ENCODE measurements at places on chromosomes 6 and 20. TPM values are rescaled to one million over a fixed set of nuclear protein-coding genes. Genes with fewer than 3 reads are reported as not detected.

Gene YWHAB
- 87.5 TPM for total RNA-seq

DNA sequence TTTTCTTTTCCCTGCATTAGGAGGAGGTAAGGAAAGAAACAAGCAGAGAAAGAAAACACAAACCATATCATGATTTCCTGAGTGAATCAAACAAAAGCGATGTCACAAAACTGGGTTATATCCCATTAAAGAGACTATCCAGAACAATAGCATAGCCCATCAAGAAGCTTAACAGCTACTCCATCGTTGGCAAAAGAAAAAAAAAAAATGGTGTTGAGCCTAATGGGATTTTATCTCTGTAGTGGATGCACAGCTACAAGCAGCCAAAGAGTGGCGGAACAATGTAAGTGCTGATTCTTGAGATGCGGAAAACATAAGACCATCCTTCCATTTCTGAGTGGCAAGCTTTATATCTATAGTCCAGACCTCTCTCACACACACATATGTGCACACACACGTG lies 106.2 kb upstream of the NRSN1 start:
- no peak for DNase-seq
- H3K4me1 ChIP-seq = no peaks in the 10 kb centered on the region

Gene HLA-DPB1
- total RNA-seq = 33.2 TPM

Gene MRPS18A
- total RNA-seq = 64.1 TPM

GRCh38 chr6:57216235-57217101 lies 5.6 kb downstream of the RAB23 start:
- H3K4me1 ChIP-seq = peaks cover 16% of the 10 kb centered on the region
- DNase-seq = no peak
- no peak overlapping the region for H3K4me3 ChIP-seq
- H3K27ac ChIP-seq = no peak overlapping the region
- no peaks in the 10 kb centered on the region for H3K36me3 ChIP-seq
- no peaks in the 10 kb centered on the region for H3K27me3 ChIP-seq

- DNase-seq = peak; percentile 87
- peak overlapping the region; percentile 72 for H3K27ac ChIP-seq
- H3K36me3 ChIP-seq = no peaks in the 10 kb centered on the region
- no peak overlapping the region for H3K4me3 ChIP-seq
These were observed 28.8 kb upstream of the TLDC2 start for GRCh38 chr20:36847009-36847709.

Gene CD93
- total RNA-seq = 33.6 TPM

DNA sequence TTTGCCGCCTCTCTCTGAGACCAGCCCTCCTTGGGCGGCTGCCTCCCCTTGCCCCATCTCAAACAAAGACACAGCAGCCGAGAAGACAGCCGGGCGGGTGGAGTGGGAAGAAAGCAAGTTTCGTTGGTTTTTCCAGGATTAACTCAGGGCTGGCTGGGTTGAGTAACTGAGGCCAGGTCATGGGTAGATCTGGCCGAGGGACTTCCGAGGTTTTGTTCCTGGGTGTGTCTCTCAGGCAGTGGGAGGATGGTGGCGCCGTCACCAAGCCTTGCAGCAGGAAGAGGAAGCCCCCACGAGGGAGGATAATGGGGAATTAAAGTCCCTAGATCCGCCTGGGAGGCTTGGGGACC lies 167.2 kb downstream of the TTLL2 start:
- DNase-seq = peak; percentile 50
- H3K36me3 ChIP-seq = no peaks in the 10 kb centered on the region
- H3K27me3 ChIP-seq = peaks cover 6% of the 10 kb centered on the region
- no peak overlapping the region for H3K4me3 ChIP-seq
- no peaks in the 10 kb centered on the region for H3K4me1 ChIP-seq
- no peak overlapping the region for H3K27ac ChIP-seq

DNA sequence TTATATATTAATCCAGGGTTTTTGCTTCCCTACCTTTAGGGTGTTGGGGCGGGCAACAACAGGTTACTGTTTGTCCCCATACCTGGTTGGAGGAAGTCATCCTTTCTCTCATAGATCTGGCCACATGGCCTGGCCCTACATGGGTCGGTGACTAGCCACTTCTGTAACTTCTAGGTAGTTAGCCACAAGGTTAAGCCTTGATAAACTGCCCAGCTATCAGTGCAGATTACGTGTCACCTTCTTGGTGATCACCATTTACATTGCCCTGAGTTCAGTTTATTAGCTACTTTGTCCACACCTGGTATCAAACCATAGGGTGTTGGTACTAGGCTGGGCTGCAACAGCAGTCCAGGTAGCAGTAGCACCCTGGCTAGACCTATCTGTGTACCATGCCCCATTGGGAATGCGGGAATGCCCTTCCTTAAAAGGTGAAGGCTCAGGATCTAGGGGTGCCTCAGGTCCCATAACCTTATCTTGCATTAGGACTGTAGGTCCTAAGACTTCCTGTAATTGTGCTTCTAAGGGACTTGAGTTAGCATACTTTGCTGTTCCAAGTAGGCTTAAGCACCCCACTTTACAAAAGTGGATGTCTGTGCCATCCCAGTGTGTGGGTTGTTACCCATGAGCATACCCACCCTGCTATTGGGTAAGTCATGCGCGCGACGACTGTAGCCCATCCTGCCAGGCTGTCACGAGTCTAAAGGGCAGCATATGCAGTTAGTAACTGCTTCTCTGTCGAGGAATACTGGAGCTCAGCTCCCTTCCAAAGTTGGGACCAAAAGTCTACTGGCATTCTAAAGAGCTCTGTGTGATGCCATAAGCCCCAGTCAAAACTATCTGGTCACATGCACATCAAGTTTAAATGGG lies 5.2 kb downstream of the ZKSCAN3 start:
- peaks cover 40% of the 10 kb centered on the region for H3K4me1 ChIP-seq
- DNase-seq = no peak
- H3K4me3 ChIP-seq = peak overlapping the region; percentile 91
- peak overlapping the region; percentile 92 for H3K27ac ChIP-seq

DNA sequence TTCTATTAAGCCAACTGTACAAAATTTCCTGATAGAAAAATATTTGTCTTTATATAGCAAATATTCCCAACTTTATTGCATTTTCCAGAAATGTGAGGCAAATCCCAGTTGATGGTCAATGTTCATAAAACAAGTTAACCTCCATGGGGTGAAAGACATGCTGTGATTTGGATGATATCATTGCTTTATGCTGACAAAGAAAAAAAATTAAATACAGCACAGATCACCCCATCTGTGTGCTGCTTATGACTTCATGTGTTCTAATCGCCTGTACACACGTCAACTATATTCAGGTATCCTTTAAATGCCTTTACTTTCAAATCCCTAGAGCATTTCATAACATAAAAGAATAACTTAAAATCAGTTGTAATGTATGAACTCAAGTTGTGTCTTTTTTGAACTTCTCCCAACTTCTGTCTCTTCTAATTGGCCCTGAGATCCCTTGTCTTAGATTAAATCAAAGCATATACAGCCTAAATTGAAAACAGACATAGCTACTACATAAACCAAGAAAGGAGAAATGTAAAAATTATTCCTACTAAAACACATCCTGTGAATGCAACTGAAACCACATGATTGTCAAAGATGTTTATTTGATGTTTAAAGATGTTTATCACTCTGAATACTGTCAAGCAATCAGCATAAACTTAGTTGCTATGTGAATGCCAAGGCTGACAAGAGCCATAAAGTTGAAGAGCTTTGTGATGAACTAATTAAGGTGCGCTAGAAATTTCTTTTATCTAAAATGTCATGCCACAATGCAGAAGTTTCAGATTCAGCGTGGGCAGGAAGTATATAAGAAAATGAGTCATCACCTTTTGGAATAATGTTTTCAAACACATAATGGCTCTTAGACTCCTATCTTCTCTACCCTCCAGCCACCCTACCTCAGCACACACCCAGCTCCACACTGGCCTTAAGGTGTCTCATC lies 68.7 kb downstream of the FILIP1 start:
- H3K27ac ChIP-seq = peak overlapping the region; percentile 4
- no peak for DNase-seq
- H3K36me3 ChIP-seq = no peaks in the 10 kb centered on the region
- H3K27me3 ChIP-seq = no peaks in the 10 kb centered on the region
- no peak overlapping the region for H3K4me3 ChIP-seq
- peaks cover 88% of the 10 kb centered on the region for H3K4me1 ChIP-seq

- no peak overlapping the region for H3K4me3 ChIP-seq
- no peaks in the 10 kb centered on the region for H3K36me3 ChIP-seq
- DNase-seq = no peak
- no peaks in the 10 kb centered on the region for H3K27me3 ChIP-seq
- H3K4me1 ChIP-seq = no peaks in the 10 kb centered on the region
- H3K27ac ChIP-seq = no peak overlapping the region
These were observed 202.8 kb upstream of the BTBD3 start for GRCh38 chr20:11714886-11715285.

DNA sequence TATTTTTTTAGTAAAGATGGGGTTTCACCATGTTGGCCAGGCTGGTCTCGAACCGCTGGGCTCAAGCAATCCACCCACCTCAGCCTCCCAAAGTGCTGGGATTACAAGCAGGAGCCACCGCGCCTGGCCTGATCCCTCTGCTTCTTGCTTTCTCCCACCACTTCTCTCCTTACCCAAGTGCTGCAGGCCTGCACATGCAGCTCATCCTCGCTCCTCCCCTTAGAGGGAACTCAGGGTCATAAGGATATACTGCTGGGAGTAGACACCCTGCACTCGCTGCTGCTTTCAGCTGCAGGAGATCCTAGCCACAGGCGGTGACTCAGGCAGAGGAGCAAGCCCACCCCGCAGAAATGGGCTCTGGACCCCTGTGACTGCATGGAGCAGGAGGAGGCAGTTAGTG lies 40.0 kb upstream of the FANCE start:
- peaks cover 9% of the 10 kb centered on the region for H3K36me3 ChIP-seq
- no peaks in the 10 kb centered on the region for H3K27me3 ChIP-seq
- no peak for DNase-seq
- H3K27ac ChIP-seq = no peak overlapping the region
- H3K4me1 ChIP-seq = peaks cover 11% of the 10 kb centered on the region

Gene SLC17A9
- 0.95 TPM for total RNA-seq

GRCh38 chr6:36989264-36989663 lies 3.3 kb upstream of the MTCH1 start:
- H3K27me3 ChIP-seq = no peaks in the 10 kb centered on the region
- no peak overlapping the region for H3K27ac ChIP-seq
- DNase-seq = no peak
- no peak overlapping the region for H3K4me3 ChIP-seq
- H3K4me1 ChIP-seq = peaks cover 15% of the 10 kb centered on the region

- H3K4me3 ChIP-seq = no peak overlapping the region
- no peak for DNase-seq
- no peak overlapping the region for H3K27ac ChIP-seq
- H3K27me3 ChIP-seq = no peaks in the 10 kb centered on the region
- H3K36me3 ChIP-seq = no peaks in the 10 kb centered on the region
These were observed 16.6 kb downstream of the TP53RK start for GRCh38 chr20:46672543-46673148.

- H3K4me1 ChIP-seq = peaks cover 66% of the 10 kb centered on the region
- peak overlapping the region; percentile 98 for H3K27ac ChIP-seq
- DNase-seq = peak; percentile 93
These were observed 38.6 kb upstream of the PIM1 start for GRCh38 chr6:37131104-37131959.

DNA sequence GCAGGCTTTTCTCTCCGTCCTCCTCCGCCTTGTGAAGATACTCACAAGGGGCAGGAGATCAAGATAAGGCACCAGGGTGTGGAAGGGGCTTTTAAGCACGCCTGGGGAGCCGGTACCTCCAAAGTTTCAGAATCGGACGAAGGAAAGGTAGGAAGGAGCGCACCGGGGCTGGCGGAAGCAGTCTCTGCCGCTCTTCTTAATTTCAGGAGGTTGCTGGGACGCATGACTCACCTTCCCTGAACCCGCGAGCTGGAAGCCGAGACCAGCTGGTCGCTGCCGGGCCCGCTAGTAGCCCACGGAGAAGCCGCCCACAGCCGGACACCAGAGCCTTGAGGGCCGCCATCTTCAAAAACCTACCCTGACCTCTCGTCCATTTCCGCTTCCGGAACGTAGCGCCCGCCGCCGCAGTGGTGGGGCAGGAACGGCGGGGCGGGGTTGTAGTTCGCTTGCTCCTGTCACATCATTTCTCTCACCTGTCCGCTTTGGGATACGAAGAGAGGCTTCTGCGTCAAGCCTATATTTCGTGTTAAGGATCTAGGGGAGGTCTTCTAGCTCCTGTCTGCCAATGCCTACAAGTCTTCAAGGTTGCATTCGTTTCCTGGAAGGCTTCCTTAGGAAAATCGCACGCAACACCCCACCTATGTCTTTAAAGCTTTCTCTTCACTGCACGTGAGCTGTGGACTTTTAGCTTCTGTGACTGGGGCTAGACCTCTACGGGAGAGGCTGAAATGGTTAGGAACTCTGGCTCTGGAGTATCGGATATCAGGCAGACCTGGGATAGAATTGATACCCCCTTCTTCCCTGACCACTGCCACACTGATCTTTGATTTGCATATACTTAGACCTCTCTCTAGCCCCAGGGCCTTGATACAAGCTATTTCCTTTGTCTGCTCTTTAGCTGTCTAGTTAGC lies at the start of gene MRPS18A:
Gene MRPS18A, minus strand, starts transcription at position 355 of the 911 bp plus-strand sequence. Its CDS starts 12 bp downstream, at position 343.
- no peaks in the 10 kb centered on the region for H3K36me3 ChIP-seq
- H3K4me1 ChIP-seq = peaks cover 43% of the 10 kb centered on the region
- peak; percentile 86 for DNase-seq
- H3K27me3 ChIP-seq = no peaks in the 10 kb centered on the region
